ENCODE measurements at places on chromosomes 5 and 9.

GRCh38 chr5:14250084-14250695 lies 107.0 kb downstream of the TRIO start:
- DNase-seq: no peak

- DNase-seq: no peak
Measured at GRCh38 chr9:77756449-77756848, 108.3 kb upstream of the GNA14 start.

GRCh38 chr5:181260720-181261319 lies at the start of gene TRIM52:
TSS of gene TRIM52 (minus strand) at chr5:181261143. CDS start at chr5:181260813, 330 bp downstream.
- DNase-seq: no peak

DNA sequence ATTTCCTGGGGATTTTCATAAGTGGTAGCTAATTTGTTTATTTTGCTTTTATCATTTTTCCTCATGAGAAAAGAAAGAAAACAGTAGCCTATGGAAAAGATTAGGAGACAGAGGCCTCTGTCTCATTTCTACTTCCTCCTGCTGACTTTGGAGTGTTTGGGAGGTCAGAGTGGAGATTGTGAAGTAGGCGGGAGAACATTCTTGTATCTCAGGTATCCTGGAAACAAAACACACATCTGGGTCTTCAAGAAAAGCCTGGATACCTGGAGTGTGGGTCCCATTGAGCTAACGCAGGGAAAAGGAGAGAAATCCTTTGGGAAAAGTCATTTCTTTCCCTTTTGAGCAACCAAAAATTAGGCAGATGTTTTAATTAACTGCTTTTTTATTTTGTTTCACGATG lies 161.5 kb upstream of the DMAC1 start:
- DNase-seq: no peak

DNA sequence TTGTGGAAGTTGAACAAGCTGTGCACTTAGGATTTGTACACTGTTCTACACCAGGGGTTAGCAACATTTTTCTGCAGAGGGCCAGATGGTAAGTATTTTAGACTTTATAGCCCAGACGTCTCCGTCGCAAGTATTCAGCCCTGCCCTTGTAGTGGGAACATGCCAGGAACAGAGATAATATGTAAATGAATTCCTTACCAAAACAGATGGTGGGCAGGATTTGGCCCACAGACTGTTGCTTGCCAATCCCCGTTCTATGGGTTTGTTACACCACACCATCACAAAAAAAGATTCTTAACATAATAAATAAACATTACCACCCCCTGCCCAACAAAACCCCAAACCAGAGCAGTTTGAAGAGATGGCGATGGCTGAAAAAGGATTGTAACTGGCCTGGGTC lies 74.3 kb downstream of the AMBP start:
- DNase-seq: peak; percentile 27

DNA sequence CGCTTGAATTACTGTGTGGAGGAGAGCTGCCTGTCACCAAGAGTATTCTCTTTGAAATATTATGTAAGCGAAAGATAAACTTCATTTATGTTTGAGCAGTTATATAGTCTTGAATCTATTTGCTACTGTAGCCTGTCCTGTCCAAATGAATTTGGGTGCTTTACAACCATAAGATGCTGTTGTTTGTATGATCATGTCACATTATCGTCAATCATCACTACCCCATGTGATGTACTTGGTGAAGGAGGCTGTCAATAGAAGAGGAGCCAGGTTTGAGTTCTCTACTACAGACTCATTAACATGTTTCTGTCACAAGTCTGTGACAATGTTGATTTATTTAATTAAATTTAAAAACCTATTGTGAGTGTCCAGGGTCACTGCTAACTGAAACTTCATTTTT lies 403.3 kb upstream of the MEF2C start:
- DNase-seq: no peak

GRCh38 chr9:97900103-97900737 lies 22.1 kb downstream of the TRMO start:
- DNase-seq: no peak

GRCh38 chr5:23242891-23243290 lies 264.5 kb upstream of the PRDM9 start:
- DNase-seq: no peak

GRCh38 chr5:115796656-115797055 lies 19.8 kb downstream of the CDO1 start:
- DNase-seq: peak; percentile 22

- DNase-seq: no peak
Measured at GRCh38 chr5:38793099-38793498, 52.7 kb upstream of the OSMR start.

- DNase-seq: no peak
Measured at GRCh38 chr5:140214831-140215230, 39.8 kb downstream of the CYSTM1 start.

- DNase-seq: no peak
Measured at GRCh38 chr5:37720550-37720952, 119.3 kb downstream of the GDNF start.

DNA sequence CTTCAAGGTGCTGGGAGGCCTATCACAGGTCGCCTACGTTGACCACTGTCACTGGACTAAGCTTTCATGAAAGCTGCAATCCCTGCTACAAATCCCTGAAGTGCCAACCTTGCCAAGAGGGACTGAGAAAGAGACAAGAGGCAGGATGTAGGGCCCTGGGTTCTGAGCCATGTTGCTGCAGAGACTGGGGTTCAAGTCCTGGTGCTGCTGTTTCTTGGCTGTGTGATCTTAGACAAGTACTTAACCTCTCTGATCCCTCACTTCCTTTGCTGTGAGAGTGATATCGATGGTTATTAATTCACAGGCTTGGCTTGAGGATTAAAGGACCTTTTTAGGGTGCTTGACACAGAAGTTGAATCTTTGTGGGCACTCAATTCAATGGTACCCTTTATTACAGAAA lies 15.5 kb downstream of the CSF1R start:
- no peak for DNase-seq

DNA sequence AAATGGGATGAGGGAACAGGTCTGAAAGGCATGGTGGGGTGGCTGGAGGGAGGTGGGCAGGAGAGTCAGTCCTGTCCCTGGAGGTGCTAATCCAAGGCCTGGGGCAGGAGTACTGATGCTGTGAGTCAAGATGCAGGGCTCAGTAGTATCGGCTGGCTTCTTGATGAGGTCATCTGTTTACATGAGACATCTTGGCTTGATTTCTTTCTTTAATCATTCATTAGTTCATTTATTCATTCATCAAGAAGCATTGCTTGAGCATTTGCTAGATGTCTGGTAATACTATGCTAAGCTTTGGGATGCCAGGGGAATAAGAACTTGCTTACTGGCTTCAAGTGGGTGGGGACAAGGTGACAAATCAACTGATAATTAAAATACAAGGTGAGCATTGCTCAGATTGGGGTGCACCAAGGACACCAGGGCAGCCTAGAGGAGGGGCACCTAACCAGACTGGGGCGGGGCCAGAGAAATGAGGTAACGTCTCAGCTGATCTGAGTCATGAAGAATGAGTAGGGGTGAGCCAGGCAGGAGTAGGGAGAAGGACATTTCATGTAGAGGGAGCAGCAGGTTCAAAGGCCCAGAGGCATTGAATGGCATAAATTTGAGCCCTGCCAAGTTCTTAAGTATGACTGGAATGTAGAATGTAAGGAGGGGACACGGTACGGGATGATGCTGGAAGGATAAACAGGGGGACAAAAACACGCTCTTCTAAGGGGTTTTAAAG lies 88.8 kb downstream of the EGFLAM start:
- no peak for DNase-seq

- no peak for DNase-seq
Measured at GRCh38 chr9:2036844-2037243, 21.7 kb downstream of the SMARCA2 start.

DNA sequence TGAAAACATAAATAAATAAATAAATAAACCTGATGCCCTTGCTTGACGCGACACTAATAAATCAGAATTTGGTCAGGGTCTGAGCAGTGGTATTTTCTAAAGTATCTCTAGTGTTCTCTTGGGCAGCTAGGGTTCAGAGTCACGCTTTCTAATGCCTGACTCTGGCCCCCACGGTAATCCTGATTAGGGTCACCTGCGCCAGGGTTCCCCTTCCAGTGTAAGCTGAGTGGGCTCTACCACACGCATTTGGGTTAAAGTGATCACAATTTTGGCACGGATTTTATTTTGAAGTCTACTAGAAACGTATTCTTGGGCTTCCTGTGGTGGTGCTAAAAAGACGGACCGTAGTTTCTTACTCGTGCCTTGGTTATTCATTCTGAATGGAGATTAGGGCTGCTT lies 651 bp downstream of the TTC1 start:
- no peak for DNase-seq

Data from NCI-H2171 (cell line).